ENCODE measurements at places on chromosomes 5 and 9. TPM values are rescaled to one million over a fixed set of nuclear protein-coding genes. Genes with fewer than 3 reads are reported as not detected.

UBAP2 gene
- total RNA-seq: 15.2 TPM

SPAG8 gene
- total RNA-seq: 0.86 TPM

ZFP62 gene
- 8.4 TPM for total RNA-seq

PCDHGB5 gene
- not detected for total RNA-seq

PCDHGA4 gene
- total RNA-seq: 0.17 TPM

EIF4E1B gene
- not detected for total RNA-seq

ACOT12 gene
- not detected for total RNA-seq

GRCh38 chr9:19999491-20000057 is 210.7 kb upstream of the SLC24A2 start:
- DNase-seq: peak; percentile 98

DNA sequence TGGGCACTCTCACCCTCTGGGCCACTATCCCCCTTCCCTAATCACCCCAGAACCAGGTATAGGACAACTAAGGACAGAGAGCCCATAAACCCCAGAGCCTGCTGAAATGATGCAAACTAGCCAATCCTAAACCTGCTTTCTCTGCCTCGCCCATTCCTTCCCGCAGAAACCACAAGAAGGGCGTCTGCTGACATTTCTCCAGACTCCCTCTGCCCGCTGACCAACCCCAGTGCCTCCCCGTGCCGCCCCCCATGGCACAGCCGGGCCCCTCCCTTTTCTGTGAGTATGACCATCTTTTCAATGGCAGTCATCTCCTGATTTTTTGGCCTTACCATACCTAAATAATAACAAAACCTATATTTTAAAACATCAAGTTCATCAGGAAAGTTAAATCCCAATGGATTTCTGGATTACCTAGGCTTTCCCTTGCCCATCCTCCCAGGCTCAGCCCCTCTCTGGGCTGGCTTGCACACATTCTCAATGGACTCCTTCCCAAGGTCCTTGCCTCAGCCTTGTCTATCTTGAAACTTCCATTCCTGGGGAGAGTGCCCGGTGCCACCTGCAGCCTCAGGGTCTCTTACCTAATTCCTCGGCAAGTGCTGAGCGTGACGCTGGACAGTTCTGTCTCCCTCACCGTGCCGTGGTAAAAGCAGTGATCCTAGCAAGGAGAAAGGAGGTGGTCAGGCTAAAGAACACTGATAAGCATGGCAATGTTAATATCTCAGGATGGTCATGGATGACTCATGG is 45.2 kb downstream of the ADAM19 start:
- DNase-seq: no peak

GRCh38 chr5:139177809-139178588 is 20.2 kb downstream of the SIL1 start:
- no peak for DNase-seq

- no peak for DNase-seq
Observed at GRCh38 chr9:110514897-110515296, 64.6 kb downstream of the SVEP1 start.

DNA sequence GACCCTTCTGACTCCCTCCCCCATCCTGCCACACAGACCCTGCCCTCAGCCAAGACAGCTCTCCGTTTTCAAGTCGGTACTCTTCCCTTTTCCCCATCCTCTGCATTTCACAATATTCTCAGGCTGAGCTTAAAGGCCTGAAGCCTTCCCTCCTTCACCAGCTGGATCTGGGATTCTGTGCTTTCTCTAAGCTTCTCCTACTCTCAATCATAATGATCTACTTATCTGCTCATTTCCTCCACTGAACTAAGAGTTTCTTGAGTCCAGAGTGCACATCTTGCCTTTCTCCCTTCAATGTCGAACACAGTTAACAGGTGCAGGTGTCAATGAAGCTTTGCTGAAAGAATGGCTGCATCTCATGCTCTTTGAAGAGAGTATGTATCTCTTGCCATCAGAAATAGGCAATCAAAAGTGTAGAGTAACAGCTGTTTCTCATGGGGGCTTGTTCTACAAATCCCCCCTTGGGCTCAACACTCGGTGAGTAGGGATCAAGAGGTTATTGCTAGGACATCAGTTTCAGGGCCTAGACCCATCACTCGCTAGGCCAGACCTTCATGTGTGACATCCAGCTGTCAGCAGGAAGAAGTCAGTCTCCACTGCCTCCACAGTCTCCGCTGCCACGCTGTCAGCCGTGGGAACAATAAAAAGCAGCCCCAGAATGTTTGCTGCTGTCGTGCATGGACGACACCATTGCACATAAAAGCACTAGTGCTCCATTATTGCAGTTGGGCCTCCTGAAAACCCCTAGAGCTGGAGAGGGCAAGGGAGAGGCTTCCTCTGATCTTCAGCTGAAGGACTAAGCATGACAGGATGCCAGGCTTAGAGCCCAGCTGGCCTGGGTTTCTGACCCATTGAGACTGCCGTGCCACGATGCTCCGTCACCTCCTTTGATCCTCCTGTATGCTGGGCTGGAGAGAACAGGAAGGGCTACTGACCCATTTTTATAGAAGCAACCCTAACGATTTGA is 23.7 kb downstream of the TRAF1 start:
- no peak for DNase-seq

- DNase-seq: no peak
Observed at GRCh38 chr9:126411948-126412284, 85.3 kb downstream of the MVB12B start.

- DNase-seq: no peak
Observed at GRCh38 chr5:168978500-168978899, 322.4 kb downstream of the SLIT3 start.

GRCh38 chr5:75361310-75361709 is 24.3 kb downstream of the HMGCR start:
- DNase-seq: no peak

DNA sequence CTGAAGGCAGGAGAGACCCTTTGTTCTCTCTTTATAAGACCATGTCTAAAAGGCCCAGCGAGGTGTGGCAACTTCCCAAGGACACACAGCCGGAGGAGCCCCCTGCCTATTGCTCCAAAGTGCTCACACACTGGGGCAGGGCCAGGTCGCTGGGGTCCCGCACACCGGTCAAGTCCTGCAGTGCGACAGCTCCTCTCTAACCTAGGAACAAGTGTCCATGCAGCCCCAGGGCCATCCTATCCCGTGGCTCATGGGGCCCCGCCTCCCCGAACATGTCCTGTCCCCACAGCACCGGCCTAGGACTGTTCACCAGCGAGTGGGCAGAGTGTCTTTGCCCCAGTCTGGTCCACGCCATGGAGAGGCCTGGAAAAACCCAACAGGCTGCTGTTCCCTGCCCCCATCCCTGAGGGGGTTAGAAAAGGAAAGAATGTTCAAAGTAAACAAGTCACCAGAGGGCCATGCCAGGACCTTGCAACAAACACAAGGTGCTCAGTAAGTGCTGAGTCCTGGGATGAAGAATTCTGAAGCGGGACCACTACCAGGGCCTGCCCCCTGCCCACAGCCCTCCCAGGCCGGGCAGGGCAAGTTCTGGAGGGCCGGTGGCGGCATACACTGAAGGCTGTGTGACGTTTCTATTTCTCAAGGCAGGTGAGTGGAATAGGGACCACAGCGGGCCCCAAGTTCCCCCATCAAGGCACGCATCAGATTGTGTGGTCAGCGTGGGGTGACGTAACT is 938 bp downstream of the NINJ1 start:
- DNase-seq: peak; percentile 87

- DNase-seq: no peak
Observed at GRCh38 chr9:1355656-1356055, 305.5 kb downstream of the DMRT2 start.

DNA sequence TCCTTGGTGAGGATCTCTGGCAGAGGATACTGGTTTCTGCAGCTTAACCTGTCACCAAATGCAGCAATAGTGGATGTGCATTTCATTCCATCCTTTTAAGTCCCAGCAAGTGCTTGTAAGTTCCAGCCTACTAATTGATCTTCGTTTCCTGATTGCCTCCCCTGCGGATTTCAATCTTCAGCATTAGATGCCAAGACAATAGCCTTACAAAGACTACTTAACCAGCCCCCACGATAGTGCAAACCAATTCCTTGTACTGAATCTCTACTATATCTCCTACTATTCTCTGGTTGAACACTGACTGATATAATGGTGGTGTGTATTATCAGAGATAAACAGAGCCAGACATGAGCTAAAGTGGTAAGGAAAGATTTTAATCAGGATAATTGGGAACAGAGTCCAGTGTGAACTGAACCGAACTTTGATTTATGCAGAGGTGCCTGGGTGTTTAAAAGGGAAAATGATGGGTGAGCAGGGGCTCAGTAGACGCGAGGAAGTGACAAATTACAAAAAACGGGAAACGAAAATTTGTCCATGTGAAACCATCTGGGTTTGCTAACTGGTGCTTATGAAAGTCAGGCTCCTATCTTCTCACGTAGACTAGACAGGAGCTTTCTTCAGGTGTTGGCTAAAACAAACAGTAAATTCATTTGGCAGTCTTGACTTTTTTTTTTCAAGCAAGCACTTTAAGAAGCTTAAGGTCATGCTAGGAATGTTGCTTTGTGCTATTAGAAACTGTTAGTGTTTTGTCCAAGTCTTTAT is 106.9 kb upstream of the ST8SIA4 start:
- no peak for DNase-seq

DNA sequence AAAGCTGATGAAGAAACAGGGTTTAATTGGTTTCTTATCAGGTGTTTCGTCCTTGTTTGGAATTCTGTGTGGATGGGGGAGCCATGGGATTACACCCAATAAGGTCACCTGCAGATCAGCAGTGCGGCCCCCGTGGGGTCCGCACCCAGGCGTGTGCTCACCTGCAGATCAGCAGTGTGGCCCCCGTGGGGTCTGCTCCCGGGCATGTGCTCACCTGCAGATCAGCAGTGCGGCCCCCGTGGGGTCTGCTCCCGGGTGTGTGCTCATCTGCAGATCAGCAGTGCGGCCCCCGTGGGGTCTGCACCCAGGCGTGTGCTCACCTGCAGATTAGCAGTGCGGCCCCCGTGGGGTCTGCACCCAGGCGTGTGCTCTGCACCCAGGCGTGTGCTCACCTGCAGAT is 41.7 kb upstream of the CEP72 start:
- DNase-seq: no peak

DNA sequence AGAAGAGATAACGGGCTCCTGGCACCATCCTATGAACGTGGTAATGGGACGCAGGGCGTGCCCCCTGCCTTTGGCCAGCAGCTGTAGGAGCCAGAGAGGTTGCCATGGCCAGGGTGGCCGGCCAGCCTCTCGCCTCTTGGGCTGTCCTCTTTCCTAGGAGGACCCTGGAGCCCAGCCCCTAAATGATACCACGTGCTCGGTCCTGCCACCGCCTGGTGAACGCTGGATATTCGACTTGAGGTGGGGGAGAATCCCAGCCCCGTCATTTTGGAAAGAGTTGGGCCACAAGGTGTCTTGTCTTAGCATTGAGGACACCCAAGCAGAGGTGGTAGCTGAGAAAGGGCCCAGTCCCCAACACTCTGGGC is 391 bp upstream of the NRG2 start:
- DNase-seq: no peak

DNA sequence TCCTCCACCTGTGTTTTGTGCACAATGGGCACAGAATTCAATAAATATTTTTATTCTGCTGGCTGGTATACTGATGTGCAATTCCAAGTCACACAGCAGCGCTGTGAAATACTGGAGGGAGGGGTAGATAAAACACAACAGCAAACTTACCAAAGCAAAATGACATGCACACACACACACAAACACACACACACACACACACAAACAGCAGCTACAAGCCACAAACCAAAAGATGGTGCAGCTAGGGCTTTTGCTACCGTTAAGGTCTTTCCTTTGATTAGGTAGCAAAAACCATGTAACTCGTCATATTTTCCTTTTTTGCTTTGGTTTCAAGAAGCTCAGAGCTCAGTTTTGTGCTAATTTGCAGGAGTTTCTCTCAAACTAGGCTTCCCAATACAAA is 1.8 kb upstream of the TBCA start:
- DNase-seq: no peak

- no peak for DNase-seq
Observed at GRCh38 chr9:119924736-119925135, 555.5 kb upstream of the BRINP1 start.

- peak; percentile 25 for DNase-seq
Observed at GRCh38 chr5:65674749-65675148, 47.2 kb downstream of the SGTB start.

DNA sequence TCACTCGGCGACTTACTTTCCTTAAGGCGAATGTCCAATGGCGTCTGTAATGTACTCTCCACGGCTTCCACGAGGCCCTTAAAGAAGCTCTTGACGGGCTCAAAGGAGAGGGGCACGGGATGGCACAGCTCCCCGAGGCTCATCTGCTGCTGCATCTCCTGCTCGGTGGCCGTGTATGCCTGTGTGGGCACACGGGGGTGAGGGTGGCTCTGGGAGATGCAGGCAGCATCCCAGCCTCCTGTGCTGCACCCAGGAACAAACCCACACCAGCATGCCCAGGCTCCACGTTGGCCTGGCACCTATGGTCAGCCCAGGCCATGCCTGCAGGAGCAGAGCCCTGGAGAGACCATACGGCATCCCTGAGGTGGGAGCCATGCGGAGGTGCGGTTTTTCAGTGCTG is 24.2 kb downstream of the TRIM14 start:
- DNase-seq: no peak

GRCh38 chr9:93577078-93577974 is 942 bp downstream of the PHF2 start:
- peak; percentile 18 for DNase-seq

DNA sequence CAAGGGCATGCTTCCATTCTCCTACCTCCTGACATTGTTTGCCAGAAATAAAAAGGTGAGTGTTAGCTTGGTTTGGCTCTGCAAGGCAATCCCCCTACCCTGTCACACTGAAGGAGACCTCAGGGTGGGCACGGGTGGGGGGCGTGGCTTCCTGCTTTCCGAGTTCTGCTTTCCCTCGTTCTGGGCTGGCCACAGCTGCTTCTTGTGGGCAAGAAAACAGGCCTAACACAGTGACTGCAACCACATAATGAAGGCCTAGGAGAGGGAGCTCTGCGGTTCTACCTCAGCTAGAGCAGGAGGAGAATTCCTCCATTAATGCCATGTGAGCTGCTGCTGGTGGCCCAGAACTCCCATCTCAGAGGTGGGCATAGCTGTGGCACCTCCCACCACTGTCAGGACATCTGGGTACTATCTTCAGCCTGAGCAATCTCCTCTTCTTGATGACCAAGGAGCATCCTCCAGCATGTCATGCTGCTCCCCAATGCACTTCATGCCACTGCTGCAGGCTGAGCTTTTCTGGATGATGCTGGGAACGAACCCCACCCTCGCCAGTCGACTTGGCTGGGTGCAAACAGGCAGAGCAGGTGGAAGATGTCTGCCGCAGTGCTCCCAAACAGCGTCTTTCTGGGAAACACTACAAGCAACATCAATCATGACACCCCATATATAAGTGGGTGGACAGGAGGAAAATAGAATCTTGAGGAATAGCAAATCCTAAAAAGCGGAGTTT is 139.5 kb upstream of the RAPGEF1 start:
- no peak for DNase-seq

DNA sequence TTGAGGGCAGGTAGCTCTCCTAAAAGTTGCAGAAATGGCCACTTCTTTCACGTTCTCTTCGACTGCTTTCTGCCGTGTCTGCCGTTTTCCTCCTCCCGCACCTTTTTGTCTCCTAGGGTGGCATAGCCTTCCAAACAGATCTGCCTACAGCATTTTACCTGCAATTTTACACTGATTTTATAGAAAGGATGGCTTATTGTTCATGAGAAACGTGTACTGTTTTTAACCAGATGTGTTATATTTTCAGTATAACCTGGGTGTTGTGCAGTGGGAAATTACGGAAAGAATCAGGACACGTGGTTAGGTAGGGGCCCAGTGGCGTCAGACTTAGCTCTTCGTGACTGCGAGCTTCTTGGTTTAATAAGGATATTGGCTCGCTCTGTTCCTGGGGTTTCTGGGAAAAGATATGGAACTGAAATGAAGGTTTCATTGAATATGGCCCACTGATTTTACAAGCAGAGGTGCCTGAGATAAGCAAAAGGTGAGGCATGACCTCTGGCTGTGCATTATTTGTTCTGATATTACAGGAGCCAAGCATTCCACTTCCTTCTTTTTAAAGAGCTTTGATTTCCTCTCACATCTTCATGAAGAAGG is 43.7 kb upstream of the PRSS3 start:
- no peak for DNase-seq
